ENCODE measurements at places on chromosomes 7 and 10. TPM values are rescaled to one million over a fixed set of nuclear protein-coding genes. Genes with fewer than 3 reads are reported as not detected.

DNA sequence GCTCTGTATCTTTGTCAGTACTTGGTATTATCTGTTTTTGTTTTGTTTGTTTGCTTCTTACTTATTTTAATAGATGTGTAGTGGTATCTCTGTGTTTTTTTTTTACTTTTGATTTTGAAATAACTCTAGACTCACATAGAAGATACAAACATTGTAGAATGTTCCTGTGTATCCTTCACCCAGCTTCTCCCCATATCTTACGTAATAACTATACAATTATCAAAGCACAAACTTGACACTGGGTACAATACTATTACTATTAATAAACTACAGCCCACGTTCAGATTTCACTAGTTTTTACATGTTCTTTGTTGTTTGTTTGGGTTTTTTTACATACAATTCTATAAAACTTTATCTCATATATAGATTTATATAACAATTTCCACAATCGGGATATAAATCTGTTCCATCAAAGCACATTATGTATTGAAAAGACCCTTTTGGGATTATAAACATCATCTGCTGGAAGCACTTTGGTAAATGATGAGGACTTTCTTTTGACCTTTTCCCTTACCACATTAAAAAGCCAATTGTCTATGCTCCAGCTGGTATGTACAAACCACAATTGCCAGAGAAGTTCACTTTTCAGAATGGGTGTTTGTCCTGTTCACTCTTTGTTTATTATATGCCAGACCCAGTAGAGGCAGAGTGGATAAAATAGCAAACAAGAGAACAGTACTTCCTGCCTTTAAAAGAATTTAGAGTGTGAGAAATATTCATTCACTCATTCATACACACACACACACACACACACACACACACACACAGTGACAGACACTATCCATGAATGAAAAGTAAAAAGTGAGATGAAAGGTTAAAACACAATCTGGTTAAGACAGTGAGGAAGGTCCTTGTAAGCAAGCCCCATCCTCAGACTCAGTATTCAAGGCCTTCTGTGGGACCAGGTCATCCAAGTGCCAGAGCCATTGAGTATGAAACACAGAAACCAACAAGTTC, 113.0 kb downstream of the SGMS1 start:
- DNase-seq, result no peak

The AKR1E2 gene
- total RNA-seq, result 1.8 TPM

DNA sequence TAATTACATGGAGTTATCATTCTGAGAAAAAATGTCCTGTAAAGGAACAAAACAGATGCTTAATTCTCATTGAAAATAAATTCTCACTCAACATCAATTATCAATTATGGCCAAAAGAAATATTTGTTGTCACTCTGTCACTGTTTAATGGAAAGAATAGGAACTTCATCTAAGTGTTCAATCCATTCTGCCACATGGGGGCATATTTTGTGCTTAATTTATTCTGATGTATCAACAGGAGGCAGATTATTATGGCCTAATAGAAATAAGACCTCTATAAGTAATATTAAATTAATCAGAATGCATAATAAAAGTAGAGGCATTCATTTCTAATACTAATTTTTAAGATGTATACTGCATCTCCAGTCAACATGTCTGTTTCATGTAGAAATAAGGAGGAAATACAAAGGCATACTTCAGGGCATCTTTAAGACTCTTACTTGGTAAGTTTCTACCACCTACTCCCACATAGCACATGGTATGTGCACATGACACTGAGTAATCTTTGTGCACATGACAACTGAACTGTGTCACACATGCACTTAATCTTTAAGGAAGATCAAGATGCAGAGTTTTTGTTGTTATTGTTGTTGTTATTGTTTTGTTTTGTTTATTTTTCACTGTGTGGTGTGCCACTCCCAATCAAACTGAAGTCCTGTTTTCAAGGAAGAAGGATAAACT, 420.4 kb upstream of the SEMA3A start:
- DNase-seq, result no peak

DNA sequence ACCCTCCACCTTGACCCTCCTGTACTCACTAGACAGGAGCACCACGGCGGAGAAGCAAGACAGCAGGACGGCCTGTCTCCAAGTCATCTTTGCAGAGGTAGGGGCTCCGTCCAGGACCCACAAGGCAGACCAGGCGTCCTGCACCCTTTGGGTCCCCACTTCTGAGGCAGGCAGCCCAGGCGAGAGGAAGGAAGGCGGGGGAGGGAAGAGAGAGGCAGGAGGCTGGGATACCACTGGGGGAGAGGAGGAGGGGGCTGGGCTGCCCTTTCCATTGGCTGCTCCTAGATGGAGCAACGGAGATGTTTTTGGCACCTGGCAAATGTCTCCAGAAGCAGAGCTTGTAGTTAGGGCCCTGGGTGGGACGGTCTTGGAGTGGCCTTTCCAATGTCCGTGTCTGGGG, at the start of gene UCMA:
Gene UCMA (minus strand): TSS at position 203 of the 400 bp plus-strand sequence. CDS start 116 bp downstream, at position 87.
- DNase-seq, result no peak

The FAM20C gene
- total RNA-seq, result 15.7 TPM

- DNase-seq, result no peak
Measured at GRCh38 chr7:90607196-90607595, 11.1 kb downstream of the CDK14 start.

DNA sequence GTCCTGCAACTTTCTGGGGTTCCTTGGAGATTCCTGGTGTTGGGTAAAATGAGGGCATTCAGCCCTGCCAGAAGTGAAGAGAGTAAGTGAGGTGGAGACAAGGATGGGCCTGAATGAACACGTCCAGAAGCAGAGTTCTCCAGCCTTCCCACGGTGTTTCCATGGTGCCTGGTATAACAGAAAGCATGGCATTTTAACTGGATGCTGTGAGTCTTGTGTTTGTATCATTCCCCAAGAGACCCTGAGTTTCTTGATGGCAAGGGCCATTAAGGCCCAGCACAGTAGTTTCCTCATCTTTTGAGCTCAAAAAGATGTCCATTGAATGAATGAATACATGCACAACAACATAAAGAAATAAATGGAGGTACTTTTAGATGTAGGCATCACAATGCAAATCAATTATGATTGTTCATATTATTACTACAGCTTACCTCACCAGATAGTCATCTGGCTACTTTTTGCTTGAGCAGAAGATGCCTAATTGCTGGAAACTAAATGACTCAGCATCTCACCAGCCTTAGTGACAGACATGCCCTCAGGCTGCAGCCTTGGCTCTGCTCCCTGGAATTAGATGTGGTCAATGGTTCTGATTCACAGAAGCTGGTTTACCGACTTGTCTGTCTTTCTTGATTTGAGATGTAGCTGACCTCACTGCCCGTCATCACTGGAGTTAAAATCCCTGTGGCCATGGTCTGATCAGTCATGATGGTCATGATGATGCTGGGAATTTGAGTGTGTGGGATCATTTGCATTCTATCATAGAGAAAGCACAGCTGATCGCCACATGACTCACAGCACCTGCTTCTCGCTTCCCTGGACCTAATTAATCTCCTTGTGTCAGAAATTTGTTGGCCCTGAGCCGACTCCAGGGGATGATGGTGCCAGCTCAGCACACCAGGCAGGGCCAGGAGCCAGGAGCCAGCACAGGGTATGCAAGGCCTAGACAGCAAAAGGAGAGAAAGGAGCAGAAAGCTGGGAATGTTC, 83.9 kb downstream of the CXCL12 start:
- DNase-seq, result no peak

GRCh38 chr10:58662314-58662713, 149.6 kb downstream of the BICC1 start:
- DNase-seq, result peak; percentile 88

The IFIT1B gene
- total RNA-seq, result not detected

- DNase-seq, result no peak
Measured at GRCh38 chr10:53754596-53755250, 982.1 kb upstream of the MBL2 start.

GRCh38 chr7:135690566-135690965, 28.3 kb downstream of the STMP1 start:
- DNase-seq, result no peak

The CCDC6 gene
- total RNA-seq, result 22.2 TPM

- DNase-seq, result no peak
Measured at GRCh38 chr10:103042129-103042528, 124.0 kb downstream of the CNNM2 start.

DNA sequence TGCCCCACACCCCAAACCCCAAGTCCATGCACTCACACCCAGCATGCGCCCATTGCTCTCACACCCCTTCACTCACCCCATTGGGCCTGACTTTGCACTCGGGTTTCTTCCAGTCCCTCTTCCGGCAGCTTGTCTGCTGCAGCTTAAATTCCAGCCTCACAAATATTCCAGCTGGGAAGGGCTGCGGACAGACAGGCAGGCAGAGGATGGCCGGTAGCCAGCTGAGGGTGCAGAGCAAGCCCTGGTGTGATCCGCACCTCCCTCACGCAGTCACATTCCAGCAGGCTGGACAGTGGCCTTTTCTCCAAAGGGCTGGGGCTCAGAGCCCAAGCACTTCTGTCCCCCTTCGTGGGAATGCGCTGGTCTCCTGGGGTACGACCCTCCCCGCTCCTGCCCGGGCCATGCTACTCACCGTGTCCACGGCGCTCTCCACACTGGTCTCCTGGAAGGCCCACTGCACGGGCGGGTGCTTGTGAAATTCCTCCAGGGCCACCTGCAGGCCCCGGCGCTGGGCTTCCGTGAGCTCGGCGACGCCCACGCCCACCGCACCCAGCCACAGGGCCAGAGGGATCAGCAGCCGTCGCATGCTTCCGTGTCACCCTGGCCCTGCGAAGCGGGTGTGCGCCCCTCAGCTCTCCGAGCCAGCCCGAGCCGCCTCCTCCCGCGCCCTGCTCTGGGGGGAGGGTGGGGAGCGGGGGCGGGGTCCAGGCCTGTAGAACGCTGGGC, 1.2 kb downstream of the RARRES2 start:
- DNase-seq, result peak; percentile 86

The PIK3CG gene
- not detected for total RNA-seq

The CNPY1 gene
- not detected for total RNA-seq

GRCh38 chr10:24299578-24300260, 90.8 kb downstream of the KIAA1217 start:
- DNase-seq, result no peak
